CD4-positive, alpha-beta T cell treated with Interferon gamma for 1 hour (primary cell): ENCODE measurements at places on chromosomes 13 and 19.

DNA sequence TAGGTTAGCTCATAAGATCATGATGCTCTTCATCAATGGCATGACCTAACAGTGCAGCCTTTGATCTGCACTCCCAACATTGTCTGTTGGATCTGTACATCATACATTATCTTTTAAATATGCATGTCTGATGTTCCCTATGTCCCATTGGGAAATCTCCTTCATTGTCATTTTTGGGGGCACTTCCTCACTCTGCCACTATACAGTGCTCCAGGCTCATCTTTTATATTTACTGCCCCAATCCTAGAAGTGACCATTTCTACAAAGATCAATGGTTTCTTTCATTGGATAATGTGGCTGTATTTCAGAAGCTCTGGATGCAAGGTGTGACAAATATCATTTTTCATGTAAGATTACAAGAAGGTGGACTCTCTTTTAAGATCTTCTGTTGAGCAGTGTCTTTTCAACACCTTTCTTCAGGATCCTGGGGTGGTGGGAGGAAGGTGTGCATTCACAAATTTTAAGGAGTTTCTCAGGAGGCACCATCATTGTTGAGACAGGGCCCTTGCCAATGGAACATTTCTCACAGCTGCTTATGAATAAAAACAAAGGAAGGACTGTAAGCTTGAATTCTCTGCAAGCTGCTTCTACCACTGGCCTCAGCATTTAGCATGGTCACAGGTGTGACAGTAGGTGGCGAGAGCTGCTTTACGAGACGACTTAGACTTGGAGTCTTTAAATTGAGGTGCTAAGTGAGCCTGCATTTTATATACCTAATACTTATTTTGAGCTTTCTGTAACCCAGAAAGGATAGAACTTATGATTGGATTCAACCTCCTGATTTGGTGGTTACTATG lies 403.0 kb downstream of the LMO7 start:
- no peak for DNase-seq

DNA sequence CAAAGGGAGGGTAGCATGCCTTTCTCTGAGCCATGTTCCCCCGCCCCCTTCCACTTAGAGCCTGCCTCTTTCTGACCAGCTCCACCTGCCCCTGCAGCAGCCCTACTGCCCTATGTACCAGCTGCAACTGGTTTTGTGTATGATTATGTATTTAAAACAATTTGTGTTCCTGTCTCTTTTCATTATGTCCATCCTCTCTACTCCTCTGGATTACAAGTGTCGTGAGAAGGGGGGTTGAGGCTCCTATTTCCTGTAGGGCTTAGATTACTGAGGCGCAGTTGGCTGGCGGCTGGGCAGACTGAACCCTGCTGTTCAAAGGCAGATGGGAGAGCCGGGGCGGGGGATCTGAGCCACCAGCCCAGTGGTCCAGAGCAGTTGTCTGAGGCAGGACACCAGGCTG lies 213.3 kb downstream of the KCNRG start:
- DNase-seq = no peak

DNA sequence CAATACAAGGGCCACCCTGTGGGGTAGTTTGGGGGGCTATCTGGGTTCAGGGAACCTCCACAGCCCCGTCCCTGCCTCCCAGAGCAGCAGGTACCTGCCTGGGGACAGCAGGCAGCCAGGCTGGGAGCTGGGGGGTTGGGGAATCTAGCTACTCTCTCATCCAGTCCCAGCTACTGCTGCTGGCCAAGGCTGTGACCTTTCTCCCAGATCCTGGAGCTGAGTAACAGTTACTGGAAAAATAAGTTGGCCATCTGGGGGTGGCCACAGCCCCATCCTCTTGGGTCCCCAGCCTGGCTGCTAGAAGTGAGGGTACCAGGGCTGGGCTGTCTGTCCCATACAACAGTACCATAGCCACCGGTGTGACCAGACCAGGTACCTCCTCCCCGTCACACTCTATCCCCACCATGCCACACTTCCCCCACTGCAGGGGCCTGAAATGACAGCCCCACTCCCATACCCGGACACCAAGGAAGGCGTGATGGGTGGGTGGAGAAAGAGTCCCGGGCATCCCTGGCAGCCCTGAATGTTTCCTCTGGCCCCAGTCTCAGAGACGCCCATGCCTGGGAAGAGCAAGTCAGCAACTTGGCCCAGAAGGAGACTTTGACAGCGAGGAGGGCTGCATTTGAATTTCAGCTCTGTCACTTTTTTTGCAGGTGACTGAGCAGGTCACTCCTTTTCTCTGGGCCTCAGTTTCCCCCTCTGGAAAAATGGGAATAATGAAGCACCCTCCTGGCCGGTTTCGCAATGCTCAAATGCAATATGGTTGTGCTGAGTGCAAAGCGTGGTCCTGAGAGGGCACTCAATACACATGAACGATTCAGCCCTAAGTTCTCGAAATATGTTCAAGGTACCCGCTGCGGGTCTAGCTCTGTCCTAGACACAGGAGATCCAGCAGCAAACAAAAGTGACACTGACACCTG lies 30.7 kb upstream of the NFIC start:
- DNase-seq = no peak

DNA sequence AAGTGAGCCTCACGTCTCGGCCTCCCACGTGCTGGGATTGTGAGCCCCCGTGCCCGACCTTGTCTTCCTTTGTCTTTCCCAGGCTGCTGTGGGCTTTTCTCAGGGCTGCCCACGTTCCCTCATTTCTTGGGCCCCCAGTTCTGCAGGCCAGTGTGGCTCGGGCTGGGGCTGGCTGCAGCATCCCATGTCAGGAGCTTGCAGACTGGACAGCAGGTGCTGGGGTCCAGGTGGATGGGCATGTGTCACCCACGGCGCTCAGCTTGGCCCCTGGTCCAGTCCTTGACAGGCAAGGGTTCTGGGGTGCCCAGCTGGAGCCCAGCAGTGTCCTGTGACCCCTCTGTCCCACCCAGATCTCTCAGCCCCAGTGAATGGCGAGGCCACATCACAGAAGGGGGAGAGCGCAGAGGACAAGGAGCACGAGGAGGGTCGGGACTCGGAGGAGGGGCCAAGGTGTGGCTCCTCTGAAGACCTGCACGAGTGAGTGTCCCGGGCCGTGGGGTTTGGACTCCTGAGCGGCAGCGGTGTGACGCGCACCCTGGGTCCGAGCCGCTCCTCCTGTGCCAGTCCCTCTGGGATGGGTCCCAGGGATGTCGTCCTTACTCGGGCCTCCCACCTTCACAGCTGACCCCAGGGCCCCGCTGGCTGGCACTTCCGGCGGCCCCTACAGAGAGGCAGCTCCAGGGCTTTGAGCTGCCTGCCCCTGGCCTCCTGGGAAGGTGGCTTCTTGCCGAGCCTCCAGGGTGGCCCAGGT lies 17.3 kb downstream of the PLIN4 start:
- DNase-seq = no peak

GRCh38 chr19:58519087-58519354 lies 589 bp downstream of the ZBTB45 start:
- peak; percentile 38 for DNase-seq

GRCh38 chr13:95471960-95472359 lies 80.6 kb upstream of the CLDN10 start:
- DNase-seq = no peak

GRCh38 chr19:43658001-43658400 lies 12.0 kb downstream of the PLAUR start:
- no peak for DNase-seq

DNA sequence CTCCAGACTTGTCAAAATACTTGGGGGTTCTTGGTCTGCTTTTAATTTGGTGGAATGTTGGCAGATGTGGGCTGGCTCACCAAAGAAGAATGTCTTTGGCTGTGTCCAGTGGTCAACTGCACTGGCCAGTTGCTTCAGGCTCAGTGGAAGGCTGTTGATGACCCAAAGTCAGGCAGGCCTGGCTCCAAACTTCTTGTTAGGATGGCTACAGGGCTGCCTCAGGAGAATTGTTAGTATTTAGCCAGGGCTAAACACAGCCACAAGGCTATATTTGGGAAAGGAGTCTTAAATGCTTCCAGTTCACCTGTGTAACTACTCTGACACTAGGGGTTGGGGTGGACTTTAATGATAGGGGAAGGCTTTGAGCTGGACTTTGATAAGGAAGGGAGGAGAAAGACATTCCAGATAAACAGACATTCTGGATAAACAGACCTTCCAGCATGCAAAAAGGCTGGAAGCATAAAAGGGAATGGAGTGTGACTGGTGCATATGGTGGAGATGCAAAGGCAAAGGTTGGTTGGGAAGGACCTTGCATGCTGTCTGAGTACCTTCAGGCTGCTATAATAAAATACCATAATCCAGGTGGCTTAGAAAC lies 116.8 kb downstream of the FOXO1 start:
- DNase-seq = no peak

DNA sequence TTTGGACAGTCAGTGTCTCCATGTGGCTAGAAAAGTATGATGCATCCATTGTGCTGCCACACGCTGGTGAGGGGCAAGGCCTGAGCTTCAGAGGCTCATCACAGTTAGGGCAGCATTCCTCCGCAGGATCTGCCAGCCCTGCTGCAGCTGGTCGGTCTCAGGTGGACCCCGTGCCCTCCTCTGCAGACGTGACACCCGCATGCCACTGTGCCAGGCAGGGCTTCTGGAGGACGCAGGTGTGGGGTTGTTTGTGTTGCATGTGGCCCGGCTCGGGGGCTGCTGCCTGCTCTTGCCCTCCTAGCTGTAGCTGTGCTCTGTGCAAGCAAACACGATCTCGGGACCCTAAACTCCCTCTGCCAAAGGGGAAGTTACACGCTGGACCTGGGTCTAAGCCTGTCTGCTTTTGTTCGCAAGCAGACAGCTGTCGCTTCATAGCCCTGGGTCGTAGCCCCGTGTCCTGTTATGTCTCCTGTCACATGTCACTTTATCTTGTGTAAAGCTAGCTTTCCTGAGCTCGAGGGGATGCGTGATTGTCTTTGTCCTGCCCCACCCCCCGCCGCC lies 45.3 kb downstream of the SLC7A9 start:
- no peak for DNase-seq

GRCh38 chr13:52127783-52128702 lies 830 bp downstream of the NEK5 start:
- peak; percentile 40 for DNase-seq

GRCh38 chr13:94419304-94419924 lies 60.1 kb downstream of the DCT start:
- DNase-seq = no peak
